Fibroblast of skin of right quadriceps (primary cell): ENCODE measurements at places on chromosomes 2 and 18.
A peak's percentile ranks its signal among the peaks of the same experiment; 100 is the strongest.

DNA sequence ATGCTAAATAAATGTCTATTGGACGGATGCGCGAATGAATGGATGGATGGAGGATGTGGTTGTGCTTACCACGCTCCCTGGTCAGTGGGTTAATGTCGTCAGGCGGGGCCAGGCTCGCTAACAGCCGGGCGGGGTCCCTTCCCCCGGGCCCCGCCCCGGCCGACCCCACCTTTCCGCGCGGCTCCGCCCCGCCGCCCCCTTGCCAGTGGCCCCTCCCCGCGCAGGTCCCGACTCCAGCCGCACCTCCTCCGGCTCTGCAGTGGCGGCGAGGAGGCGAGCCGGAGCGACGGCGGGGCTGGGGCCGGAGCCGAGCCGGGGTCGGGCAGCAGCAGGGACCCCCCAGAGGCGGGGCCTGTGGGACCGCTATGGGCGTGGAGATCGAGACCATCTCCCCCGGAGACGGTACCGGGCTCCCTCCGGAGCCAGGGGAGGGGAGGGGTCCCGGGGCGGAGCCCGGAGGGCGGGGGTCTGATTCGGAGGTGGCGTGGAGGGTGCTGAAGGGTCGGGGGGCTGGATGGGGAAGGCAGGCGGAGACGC lies at the start of gene FKBP1B:
FKBP1B (plus strand) TSS at position 257 of the 537 bp plus-strand sequence; CDS start at position 366, 109 bp downstream.
- peak; percentile 32 for DNase-seq

- DNase-seq: no peak
Measured at GRCh38 chr18:64807560-64807959, 658.7 kb upstream of the LINC00305 start.

GRCh38 chr2:71896385-71897136 lies 251.1 kb downstream of the CYP26B1 start:
- DNase-seq: no peak

DNA sequence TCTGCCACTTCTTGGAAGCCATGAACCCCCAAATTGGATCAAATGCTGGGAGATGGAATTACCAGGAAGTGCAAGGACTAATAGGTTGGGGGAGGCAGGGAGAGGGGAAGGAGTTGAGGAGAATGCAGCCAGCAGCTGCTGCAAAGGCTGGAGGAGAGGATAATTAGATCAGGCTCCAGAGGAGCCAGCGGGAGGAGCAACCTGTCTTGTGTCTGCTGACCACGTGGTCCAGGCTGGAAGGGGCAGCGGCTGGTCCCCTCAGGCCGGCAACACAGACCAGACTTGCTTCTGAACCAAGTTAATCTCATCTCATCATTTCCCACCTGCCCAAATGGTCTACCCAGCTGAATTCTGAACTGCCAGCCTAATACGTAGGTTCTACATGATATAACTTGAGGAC lies 68.3 kb downstream of the MRO start:
- DNase-seq: no peak

DNA sequence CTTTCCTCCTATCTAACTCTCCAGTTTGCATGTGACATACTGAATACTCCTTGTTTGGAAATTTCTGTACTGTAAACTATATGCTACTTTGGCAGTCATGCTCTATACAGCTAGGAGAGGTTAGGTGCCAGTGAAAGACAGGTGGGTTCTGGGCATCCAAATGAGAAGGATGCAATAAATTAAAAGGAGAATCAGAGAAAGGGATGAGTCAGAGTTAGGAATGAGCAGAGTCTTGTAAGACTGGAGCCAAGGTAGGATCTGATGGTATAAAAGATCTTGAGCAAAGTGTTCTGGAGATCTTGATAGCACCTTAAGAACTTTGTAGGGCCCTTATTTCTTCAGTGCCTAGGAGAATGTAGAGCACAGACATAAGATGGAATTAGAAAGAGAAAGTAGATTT lies 58.7 kb upstream of the STAM2 start:
- DNase-seq: no peak

DNA sequence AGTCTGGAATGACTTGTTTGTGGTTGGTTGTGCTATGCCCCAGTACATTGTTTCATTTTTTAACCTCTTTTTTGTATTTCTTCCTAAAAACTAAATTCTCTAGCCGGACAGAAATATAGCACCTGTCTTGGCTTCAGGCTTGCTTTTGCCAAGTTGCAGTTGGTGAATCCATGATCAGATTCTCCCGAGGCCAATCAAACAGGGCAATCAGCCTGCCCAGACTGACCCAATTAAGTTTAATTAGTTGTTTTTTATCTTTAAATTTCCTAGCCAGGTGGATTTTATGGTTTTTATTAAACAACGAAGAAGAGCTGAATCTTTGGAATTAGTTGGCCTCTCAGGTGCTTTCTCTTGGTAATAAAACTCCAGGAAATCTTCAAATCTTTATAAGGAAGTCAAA lies 162.1 kb downstream of the CPS1 start:
- no peak for DNase-seq

DNA sequence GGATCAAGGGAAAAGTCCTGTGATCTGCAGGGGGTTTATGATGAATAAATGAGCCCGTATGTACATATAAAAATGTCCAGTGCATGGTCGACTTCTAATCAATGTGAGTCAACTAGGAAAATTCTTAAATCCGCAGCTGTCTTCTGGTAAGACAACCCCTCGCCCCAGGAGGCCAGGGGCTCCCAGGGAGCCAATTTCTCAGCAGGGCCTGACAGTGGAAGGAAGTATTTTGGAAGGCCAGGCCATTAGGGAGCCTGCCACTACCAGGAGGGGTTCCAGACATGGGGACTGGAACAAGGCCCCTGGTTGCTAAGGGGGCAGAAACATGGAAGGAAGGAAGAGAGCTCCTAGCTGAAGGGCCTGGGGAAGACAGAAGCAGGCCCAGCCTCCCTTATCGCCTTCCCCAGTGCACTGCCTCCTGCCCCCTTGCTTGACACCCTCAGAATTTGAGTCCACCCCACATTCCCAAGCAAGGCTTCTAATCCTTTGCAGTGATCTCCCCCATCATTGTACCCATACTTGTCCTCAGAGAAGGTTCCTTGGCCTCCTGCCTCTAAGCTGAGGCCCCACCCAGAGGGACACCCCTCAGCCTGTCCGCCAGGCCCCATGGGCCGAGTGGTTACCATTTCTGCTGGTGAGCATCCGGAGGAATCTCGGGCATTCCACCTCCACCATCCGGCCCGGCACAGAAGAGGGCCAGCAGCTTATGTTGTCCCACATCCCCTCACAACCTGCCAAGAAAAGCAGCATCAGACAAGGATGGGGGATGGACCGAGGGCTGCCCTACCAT lies 45.9 kb downstream of the SCTR start:
- DNase-seq: no peak

DNA sequence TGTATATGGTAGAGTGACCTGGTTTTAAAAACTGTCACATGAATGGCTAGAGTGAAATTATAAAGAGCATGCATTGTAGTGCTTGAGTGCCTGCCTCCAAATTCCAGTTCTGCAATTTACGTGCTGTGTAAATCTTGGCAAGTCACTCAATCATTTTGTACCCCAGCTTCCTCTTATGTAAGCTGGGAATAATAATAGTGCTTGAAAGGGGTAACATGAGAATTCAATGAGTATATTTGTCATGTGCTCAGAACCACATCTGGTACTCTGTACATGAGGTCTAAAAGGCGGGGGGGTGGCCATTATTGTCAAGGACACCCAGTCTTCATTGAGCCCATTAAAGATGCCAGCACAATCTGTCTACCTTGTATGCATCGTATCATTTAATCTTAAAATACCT lies 214.8 kb downstream of the MC4R start:
- no peak for DNase-seq

DNA sequence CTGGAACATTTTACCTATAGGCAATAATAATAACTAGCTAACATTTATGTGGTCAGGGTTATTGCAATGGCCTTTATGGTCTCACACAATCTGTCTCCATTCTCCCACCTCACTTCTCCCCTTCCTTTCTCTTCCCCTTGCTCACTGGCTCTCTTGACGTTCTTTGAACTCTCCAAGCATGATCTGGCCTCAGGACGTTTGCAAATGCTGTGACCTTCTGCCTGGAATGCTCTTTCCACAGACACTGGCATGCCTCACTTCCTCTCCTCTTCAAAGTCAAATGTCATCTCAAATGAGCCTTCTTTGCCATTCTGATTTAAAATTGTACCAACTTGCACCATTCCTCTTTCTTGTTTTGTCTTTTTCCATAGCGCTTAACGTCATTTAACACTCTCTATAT lies 25.3 kb upstream of the GCG start:
- no peak for DNase-seq

DNA sequence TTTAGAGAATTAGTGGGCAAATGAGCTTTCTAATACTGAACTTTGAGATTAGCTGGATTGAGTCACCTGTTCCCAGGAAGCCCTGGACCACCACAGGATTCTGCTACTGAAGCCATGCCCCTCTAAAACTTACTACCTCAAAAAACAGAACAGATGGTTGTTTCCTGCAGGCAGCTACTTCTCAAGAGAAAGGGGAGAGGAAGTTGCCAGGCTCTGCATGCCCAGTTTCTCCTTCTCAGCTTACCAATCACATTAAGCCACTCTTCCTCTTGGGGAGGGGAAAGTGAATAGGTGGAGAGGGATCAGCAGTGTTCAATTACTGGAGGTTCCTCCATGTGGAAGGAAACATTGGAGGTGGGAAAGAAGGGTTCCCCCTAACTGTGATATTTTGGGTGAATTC lies 24.9 kb upstream of the C1GALT1C1L start:
- DNase-seq: no peak

- DNase-seq: no peak
Measured at GRCh38 chr18:64295839-64296238, 147.0 kb upstream of the LINC00305 start.

- DNase-seq: no peak
Measured at GRCh38 chr2:73023497-73023896, 48.0 kb downstream of the SFXN5 start.

- no peak for DNase-seq
Measured at GRCh38 chr18:26356045-26356785, 130.0 kb downstream of the TAF4B start.

DNA sequence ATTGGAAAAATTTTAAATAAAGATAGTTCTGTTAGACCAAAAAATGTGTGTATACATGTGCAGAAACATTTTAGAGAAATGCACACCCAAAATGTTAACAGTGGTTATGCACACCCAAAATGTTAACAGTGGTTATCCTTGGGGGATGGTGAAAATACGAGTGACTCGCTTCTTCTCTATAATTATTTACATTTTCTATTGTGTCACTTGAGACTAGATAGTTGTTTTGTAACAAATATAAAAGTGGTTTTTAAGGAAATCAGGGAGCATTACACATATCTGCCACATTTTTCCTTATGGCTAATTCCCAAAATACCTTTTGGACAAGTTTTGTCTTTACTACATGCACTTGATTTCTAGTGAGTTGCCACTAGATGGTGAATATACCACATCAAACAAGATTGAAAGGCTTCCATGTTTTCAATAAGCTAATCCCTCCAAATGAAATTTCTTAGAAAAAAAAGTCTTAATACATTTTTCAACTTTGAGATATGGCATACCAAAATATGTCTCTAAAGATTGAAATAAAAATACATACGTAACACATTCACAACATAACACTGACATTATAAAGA lies 9.0 kb upstream of the HIBCH start:
- DNase-seq: peak; percentile 4

DNA sequence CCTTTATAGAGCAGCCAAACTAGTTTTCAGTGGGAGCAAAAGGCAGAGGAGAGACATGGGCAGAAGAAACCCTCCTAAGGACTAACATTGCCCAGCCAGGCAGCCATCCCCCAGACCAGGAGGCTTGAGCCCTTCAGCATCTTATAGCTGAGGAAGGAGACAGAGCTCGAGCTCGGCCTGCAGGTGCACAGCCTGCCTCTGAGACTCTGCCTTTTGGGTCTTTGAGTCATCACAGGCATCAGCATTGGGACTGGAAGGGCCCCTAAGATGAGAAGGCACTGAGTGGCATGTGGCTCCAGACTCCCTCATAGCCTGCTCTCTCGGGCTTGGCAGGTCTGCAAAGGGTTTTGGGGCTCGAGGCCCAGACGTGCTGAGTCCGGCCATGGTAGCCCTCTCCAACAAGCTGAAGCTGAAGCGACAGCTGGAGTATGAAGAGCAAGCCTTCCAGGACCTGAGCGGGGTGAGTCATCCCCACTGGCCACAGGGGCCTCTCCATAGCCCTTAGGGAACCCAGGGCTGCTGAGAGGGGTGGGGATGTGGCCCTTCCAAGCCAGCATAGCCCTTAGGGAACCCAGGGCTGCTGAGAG lies 84.1 kb downstream of the EPAS1 start:
- DNase-seq: no peak

DNA sequence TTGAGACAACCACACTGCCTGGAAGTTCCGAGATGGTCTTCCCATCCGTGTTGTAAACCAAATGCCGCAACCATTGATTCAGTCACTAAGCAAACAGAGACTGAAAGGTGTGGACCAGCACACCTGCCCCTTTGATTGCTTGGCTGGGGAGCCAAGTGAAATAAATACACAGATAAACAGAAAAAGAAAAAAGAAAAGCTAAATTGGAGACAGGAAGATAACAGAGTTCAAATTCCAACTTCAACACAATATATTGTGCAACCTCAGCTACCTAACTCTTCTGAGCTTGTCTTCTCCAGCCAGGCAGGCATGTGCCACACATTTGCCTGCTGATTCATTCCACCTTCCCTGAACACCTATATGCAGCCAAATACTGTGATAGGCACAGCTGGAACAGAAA lies 110.9 kb downstream of the PID1 start:
- no peak for DNase-seq

- DNase-seq: no peak
Measured at GRCh38 chr2:37205689-37206341, 9.5 kb downstream of the CEBPZOS start.

GRCh38 chr2:186732843-186733242 lies 39.0 kb downstream of the FAM171B start:
- DNase-seq: no peak

GRCh38 chr2:239370403-239370802 lies 30.4 kb downstream of the HDAC4 start:
- no peak for DNase-seq

- DNase-seq: peak; percentile 64
Measured at GRCh38 chr2:63614983-63615945, 26.5 kb downstream of the MDH1 start.
